ENCODE measurements at places on chromosomes 11 and 22.

DNA sequence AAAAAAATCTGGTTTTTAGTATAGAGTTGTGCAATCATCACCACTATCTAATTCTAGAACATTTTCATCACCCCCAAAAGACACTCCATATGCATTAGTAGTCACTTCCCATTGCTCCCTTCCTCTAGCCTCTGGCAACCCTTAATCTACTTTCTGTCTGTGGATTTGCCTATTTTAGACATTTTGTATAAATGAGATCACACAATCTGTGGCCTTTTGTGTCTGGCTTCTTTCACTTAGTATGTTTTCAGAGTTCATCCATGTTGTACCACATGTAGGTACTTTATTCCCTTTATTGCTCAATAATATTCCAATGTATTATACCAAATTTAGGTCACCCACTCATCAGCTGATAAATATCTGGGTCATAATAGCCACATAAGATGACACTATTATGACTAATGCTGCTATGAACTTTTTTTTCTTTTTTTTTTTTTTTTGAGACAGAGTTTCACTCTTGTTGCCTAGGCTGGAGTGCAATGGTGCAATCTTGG lies 67.5 kb upstream of the SCUBE2 start:
- DNase-seq = no peak

DNA sequence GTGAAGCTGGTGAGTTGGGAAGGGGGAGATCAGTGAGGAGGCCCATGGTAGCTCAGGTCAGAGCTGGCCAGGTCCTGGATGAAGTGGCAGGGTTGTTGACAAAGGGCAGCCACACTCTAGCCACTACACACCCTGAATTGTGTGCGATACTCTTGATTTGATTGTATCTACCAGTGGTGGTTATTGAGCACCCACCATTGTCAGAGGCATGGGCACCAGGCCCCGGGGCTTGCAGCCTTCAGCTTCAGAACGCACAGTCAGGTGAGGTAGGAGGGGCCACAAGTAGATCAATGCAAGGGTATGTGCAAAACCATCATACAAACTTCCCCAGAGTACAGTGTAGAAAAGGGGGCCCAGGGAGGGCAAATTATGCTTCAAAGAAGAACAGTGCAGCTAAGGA lies 38.1 kb downstream of the MICAL2 start:
- DNase-seq = no peak

GRCh38 chr22:48442663-48443062 lies 1385.0 kb downstream of the BRD1 start:
- DNase-seq = peak; percentile 52

- DNase-seq = no peak
These were observed 4.8 kb downstream of the ANKK1 start for GRCh38 chr11:113392236-113392921.

DNA sequence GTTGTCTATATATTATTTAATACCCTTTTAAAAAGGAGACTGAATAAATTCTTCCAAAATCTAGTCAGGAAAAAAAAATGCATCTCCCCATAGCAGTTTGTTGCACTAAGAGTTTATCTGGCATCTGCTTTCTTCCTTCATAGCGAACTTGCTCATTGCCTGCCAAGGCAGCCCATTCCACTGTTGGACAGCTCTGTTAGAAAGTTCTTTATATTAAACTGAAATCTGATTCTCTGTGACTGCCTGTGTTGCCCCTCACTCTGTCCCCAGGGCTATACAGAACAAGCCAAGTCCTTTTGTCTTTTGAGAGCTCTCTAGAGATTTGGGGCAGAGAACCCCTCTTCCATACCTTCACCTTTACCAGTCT lies 3.3 kb upstream of the CHRDL2 start:
- no peak for DNase-seq

DNA sequence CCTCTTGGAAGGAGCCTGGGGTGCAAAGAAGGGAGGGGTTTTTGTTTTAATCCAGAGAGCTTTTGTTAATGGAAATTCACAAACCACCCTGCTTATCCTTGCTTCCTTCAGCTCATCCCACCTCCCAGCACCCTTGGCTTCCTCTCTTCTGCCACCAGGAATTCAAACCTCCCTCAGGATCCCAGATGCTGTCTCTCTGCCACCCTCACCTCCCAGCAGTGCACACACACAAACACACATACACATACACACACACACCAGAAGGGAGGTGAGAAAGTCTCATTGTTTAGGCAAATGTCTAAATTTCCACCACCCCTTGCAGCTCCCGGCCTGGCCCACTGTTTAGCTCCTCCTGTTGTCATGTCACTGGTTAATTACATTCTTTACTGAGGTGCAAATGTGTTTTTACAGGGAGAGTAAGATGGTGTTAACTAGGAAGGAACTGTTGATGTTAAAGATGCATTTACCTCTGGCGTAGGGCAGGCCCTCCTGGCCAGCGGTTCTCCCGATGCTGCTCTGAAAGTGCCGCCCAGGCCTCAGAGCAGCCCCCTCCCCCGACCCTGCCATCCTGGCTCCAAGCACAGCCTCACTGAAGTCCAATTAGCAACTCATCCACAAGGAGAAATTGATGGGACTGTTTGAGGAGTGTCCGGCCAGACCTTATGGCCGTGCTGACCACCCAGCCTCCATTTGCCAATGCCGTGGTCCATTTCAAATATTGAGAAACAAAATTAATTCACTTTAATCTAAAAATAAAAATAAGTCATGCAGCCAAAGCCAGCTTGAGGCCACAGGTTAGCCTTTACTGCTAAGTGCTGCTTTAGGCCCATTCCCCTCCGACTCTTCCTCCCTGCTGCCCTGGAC lies 165.4 kb downstream of the FEZ1 start:
- no peak for DNase-seq

GRCh38 chr11:131378931-131379330 lies 8.5 kb downstream of the NTM start:
- no peak for DNase-seq

- no peak for DNase-seq
These were observed 12.2 kb upstream of the VPS37C start for GRCh38 chr11:61173456-61173855.

DNA sequence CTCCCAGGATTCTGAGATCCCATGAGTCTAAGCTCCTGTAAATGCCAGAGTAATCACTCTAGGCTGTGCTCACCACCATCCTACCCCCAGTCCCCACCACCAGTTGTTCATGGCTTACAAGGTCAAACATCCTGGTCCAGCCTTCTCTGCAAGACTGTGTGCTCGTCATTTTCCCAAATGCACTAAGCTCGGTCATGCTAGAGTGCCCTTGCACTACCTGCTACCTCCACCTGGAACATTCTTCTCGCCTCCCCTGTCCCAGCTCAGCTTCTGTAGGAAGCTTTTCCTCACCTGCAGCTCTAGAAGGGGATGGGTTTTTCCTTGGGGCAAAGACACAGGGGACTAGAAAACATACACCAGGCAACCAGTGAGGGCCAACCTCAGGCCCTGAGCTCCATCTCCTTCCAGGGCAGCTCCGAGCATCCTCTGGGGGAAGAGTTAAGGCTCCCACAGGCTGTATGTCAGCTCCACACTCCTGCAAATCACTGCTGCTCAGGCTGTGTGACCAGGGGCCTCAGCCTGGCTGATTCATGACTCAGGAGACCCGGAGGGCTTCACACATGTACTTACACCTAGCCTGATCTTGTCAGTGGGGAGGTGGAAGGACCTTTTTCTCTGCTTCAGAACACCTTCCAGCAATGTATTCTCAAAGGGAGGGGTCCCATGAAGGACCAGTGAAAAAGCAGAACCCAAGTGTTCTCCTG lies 37.2 kb upstream of the CSNK2A3 start:
- DNase-seq = no peak

DNA sequence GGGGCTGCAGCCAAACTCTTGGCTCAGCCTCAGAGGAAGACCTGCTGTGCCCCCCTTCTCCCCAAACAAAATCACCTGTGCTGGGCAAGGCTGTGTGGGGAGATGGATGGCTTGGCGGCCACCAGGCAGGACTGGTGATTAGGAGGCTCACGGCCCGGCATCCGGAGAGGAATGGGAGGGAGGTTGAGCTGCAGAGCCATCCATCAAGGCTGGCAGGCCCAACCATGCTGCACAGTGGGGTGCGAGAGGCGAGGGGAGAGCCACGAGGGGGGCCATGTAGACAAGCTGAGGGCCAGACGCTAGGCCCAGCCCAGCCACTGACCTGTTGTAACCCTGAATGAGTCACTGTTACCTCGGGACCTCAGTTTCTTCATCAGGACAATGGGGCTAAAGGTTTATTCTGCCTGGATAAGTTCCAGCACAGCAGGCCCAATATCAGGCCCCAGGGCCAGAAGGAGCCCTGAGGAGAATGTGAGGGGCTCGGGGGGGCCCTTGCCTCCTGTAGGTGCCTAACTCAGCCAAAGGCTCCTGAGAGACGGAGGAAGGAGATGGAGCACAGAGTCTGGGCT lies 18.2 kb downstream of the PDE2A start:
- no peak for DNase-seq

- DNase-seq = no peak
These were observed 98.0 kb downstream of the SLC36A4 start for GRCh38 chr11:93099806-93100205.

- DNase-seq = peak; percentile 66
These were observed 41.3 kb upstream of the TUB start for GRCh38 chr11:8039530-8040260.

GRCh38 chr11:39345834-39346442 lies 2113.5 kb downstream of the LRRC4C start:
- no peak for DNase-seq

GRCh38 chr11:58192229-58192628 lies 3.4 kb downstream of the OR9Q2 start:
- no peak for DNase-seq

DNA sequence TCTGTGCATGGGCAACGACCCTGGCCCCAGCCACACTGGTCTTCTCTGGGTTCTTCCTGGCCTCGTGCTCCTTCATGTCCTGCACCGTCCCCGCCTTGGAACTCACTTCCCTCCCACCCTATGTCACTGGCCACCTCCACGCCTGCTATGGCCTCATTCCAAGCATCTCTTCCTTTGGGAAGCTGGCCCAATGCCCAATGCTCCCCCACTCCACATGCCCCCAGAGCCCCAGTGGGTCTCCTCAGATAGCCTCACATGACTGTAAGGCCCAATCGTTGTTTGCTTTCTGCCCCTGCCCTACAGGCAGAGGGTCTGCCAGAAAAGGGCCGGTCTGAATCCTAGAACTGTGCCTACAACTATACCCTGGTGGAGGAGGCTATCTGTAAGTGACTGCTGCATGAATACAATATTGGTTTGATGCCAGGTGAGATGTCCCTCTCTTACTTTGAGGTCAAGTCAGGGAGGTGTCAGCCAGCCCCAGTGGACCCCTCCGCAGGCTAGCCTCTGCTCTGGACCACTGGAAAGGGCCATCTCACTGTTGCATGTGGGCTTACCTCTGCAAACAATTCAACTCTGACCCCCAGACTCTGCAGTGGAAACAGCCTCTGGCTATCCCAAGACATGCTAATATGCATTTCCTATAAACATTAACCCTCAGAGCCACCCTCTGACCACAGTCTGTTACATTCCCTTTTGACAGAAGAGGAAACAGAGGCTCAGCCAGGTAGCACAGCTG lies 2.1 kb upstream of the GNAZ start:
- peak; percentile 77 for DNase-seq

DNA sequence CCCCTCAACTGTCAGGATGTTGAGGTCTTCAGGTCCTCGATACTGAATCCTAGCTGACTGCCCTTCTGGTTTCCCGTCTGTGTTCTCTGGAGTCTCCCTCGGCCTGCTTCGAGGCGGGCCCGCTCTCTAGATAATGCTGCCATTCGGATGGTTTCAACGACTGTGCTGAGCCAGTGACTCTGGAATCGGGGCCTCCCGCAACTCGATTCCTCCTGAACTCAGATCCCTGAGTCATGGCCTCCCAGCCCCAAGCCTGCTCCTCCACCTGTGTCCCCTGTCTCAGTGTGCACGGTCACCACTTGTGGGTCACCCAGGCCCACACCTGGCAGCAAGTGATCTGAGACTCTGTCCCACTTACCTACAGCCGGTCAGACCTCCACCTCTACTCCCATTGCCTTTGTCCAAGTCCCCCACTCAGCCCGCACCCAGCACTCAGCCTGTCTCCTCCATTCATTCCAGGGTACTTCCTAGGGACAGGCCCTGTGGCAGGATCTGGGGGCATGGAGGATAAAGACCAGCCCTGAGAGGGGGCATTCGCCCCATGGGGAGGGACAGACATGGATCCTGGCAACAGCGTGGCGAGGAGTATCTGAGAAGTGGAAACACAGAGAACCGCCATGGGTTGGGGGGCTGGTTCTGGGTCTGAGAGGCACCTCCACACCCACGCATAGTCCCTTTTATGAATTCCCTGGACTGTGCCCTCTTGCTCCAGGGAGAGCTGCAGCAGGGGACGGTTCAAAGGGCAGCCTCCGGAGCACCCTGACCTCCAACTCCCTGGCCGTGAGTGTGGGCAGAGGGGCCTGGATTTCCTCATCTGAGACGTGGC lies 14.3 kb downstream of the MPST start:
- DNase-seq = no peak

- DNase-seq = no peak
These were observed 447.8 kb upstream of the CNTN5 start for GRCh38 chr11:98572941-98573340.

GRCh38 chr11:89660234-89660633 lies 49.9 kb upstream of the TRIM77 start:
- no peak for DNase-seq

GRCh38 chr11:119602745-119603373 lies 126.1 kb downstream of the NECTIN1 start:
- DNase-seq = no peak

GRCh38 chr11:67079065-67079705 lies 22.5 kb downstream of the RHOD start:
- no peak for DNase-seq

DNA sequence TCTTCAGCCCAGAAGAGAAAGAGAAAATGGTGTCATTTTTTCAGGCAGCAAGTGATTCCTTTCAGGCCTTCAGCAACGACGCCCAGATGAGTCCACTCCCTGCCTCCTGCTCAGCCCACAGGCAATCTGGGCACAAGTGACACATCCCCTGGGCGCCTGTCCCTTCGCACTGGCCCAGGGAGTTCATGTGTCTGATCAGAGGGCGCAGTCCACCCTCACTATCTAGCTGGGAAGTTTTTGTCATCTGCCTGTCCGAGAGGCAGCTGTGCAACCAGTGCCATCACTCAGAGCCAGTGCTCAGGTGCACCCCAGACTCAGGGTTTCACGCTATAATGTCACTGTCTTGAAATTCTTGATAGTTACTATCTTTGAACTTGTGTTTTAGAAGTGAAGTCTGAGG lies 1.4 kb upstream of the KCNQ1OT1 start:
- peak; percentile 48 for DNase-seq

GRCh38 chr11:111370902-111371578 lies 8.0 kb downstream of the POU2AF1 start:
- DNase-seq = no peak

- no peak for DNase-seq
These were observed 85.1 kb upstream of the USP47 start for GRCh38 chr11:11756718-11757117.

GRCh38 chr11:78930810-78931523 lies 356.3 kb upstream of the NARS2 start:
- DNase-seq = no peak

GRCh38 chr11:67376873-67377808 lies 3.7 kb upstream of the CLCF1 start:
- DNase-seq = no peak
